Panc1 (cell line): ENCODE measurements at places on chromosomes 4 and X. TPM values are rescaled to one million over a fixed set of nuclear protein-coding genes. Genes with fewer than 3 reads are reported as not detected.

GRCh38 chr4:78171482-78171881 is 114.4 kb downstream of the FRAS1 start:
- no peak overlapping the region for H3K27ac ChIP-seq
- DNase-seq = no peak
- H3K4me1 ChIP-seq = no peaks in the 10 kb centered on the region
- H3K4me3 ChIP-seq = no peak overlapping the region
- no peaks in the 10 kb centered on the region for H3K36me3 ChIP-seq

DNA sequence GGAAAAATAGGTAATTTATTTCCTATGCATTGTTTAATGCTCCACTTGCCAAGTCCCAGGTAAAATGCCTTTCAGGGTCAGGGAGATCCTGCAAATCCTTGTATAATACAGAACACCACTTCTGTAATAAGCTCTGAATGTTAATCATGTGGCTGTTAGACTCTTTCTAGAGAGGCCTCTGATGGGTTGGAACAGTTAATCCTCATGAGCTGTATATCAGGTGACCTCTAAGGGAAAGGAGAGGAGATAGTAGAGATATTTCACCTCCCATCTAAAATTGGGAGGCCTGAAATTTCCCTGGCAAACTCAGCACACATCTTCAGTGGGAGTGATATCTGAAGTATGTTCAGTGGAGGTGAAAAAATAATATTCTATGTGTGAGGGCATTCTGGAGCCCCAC is 210.6 kb upstream of the WDFY3 start:
- no peak overlapping the region for H3K4me3 ChIP-seq
- DNase-seq = no peak
- H3K36me3 ChIP-seq = no peaks in the 10 kb centered on the region
- H3K27ac ChIP-seq = no peak overlapping the region

- H3K4me3 ChIP-seq = no peak overlapping the region
- no peak overlapping the region for H3K27ac ChIP-seq
- DNase-seq = no peak
- H3K27me3 ChIP-seq = no peaks in the 10 kb centered on the region
These were observed 57.2 kb downstream of the MAP9 start for GRCh38 chr4:155319516-155319915.

- no peaks in the 10 kb centered on the region for H3K36me3 ChIP-seq
- H3K4me1 ChIP-seq = no peaks in the 10 kb centered on the region
- no peak overlapping the region for H3K4me3 ChIP-seq
- DNase-seq = no peak
- H3K27me3 ChIP-seq = no peaks in the 10 kb centered on the region
- no peak overlapping the region for H3K27ac ChIP-seq
These were observed 202.0 kb downstream of the RRAGB start for GRCh38 chrX:55919367-55920221.

DNA sequence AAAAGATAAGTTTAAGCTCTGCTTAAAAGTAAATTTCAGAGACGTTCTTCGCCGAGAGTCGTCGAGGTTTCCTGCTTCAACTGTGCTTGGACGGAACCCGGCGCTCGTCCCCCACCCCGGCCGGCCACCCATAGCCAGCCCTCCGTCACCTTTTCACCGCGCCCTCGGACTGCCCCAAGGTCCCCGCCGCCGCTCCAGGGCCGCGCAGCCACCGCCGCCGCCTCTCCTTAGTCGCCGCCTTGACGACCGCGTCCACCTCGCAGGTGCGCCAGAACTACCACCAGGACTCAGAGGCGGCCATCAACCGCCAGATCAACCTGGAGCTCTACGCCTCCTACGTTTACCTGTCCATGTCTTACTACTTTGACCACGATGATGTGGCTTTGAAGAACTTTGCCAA is 70.8 kb downstream of the FMR1NB start:
- no peaks in the 10 kb centered on the region for H3K36me3 ChIP-seq
- no peaks in the 10 kb centered on the region for H3K27me3 ChIP-seq
- no peaks in the 10 kb centered on the region for H3K4me1 ChIP-seq
- no peak for DNase-seq
- H3K27ac ChIP-seq = no peak overlapping the region

GRCh38 chr4:188270273-188271069 is 131.2 kb downstream of the TRIML1 start:
- no peak for DNase-seq
- no peak overlapping the region for H3K4me3 ChIP-seq
- no peaks in the 10 kb centered on the region for H3K36me3 ChIP-seq
- H3K27me3 ChIP-seq = no peaks in the 10 kb centered on the region
- H3K4me1 ChIP-seq = no peaks in the 10 kb centered on the region

GRCh38 chrX:4550018-4550417 is 836.6 kb upstream of the PRKX start:
- H3K4me1 ChIP-seq = no peaks in the 10 kb centered on the region
- no peaks in the 10 kb centered on the region for H3K27me3 ChIP-seq
- H3K36me3 ChIP-seq = no peaks in the 10 kb centered on the region
- H3K4me3 ChIP-seq = no peak overlapping the region

GRCh38 chrX:110399497-110399896 is 40.8 kb downstream of the RTL9 start:
- no peak for DNase-seq
- H3K27me3 ChIP-seq = peaks cover 6% of the 10 kb centered on the region
- H3K27ac ChIP-seq = no peak overlapping the region
- H3K36me3 ChIP-seq = no peaks in the 10 kb centered on the region
- no peak overlapping the region for H3K4me3 ChIP-seq

GRCh38 chrX:24886916-24887315 is 128.8 kb downstream of the ARX start:
- H3K27ac ChIP-seq = no peak overlapping the region
- H3K4me3 ChIP-seq = no peak overlapping the region

GRCh38 chr4:52910115-52910514 is 48.0 kb downstream of the RASL11B start:
- H3K27me3 ChIP-seq = no peaks in the 10 kb centered on the region
- no peaks in the 10 kb centered on the region for H3K36me3 ChIP-seq
- H3K4me3 ChIP-seq = no peak overlapping the region
- no peak for DNase-seq
- H3K4me1 ChIP-seq = no peaks in the 10 kb centered on the region
- H3K27ac ChIP-seq = no peak overlapping the region

GRCh38 chrX:76555816-76556215 is 128.3 kb downstream of the MAGEE1 start:
- no peaks in the 10 kb centered on the region for H3K27me3 ChIP-seq
- no peaks in the 10 kb centered on the region for H3K36me3 ChIP-seq
- H3K27ac ChIP-seq = no peak overlapping the region
- H3K4me1 ChIP-seq = no peaks in the 10 kb centered on the region

- H3K36me3 ChIP-seq = no peaks in the 10 kb centered on the region
- DNase-seq = no peak
- H3K27me3 ChIP-seq = no peaks in the 10 kb centered on the region
- no peak overlapping the region for H3K4me3 ChIP-seq
- no peak overlapping the region for H3K27ac ChIP-seq
These were observed 233.2 kb downstream of the EPHA5 start for GRCh38 chr4:65437102-65437501.

GRCh38 chr4:151792995-151793394 is 32.2 kb upstream of the GATB start:
- H3K36me3 ChIP-seq = no peaks in the 10 kb centered on the region
- H3K4me3 ChIP-seq = no peak overlapping the region
- no peak for DNase-seq
- H3K27me3 ChIP-seq = no peaks in the 10 kb centered on the region; the same call in 1 of the 2 replicates
- no peaks in the 10 kb centered on the region for H3K4me1 ChIP-seq
- no peak overlapping the region for H3K27ac ChIP-seq

- H3K4me1 ChIP-seq = peaks cover 29% of the 10 kb centered on the region
- peak overlapping the region; percentile 93 for H3K27ac ChIP-seq
- no peak for DNase-seq
- H3K36me3 ChIP-seq = no peaks in the 10 kb centered on the region
- no peak overlapping the region; the same call in 1 of the 2 replicates for H3K4me3 ChIP-seq
These were observed 3.2 kb downstream of the ZFYVE28 start for GRCh38 chr4:2415213-2415612.

- H3K36me3 ChIP-seq = no peaks in the 10 kb centered on the region
- no peak overlapping the region for H3K27ac ChIP-seq
- H3K27me3 ChIP-seq = no peaks in the 10 kb centered on the region
These were observed 177.1 kb downstream of the BMPR1B start for GRCh38 chr4:94934864-94935263.

DNA sequence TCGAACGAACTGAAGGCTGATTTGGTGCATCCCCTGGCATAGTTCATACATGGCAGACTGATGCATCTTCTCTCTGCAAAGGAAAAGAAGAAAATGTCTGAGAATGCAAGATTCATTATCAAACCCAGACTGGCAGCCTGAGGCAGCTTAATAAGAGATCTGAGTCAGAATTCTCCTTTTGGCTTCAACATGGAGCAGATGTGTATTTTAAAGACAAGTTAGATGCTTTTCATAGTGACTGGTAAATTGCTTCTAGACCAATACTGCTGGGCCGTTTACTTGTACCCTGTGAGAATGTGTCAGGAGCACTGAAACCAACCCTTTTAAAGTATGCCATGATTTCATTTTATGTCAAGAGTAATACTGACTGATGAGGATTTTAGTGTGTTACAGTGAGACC is 322.0 kb downstream of the NR3C2 start:
- no peak overlapping the region for H3K4me3 ChIP-seq
- H3K27ac ChIP-seq = no peak overlapping the region
- H3K36me3 ChIP-seq = no peaks in the 10 kb centered on the region
- no peaks in the 10 kb centered on the region for H3K4me1 ChIP-seq

- no peak overlapping the region for H3K4me3 ChIP-seq
- no peaks in the 10 kb centered on the region for H3K27me3 ChIP-seq
- no peak overlapping the region for H3K27ac ChIP-seq
- no peaks in the 10 kb centered on the region for H3K4me1 ChIP-seq
- no peaks in the 10 kb centered on the region for H3K36me3 ChIP-seq
- no peak for DNase-seq
These were observed 54.2 kb downstream of the SUPT20HL2 start for GRCh38 chrX:24259544-24260240.

- H3K36me3 ChIP-seq = peaks cover 4% of the 10 kb centered on the region
- H3K4me1 ChIP-seq = no peaks in the 10 kb centered on the region
- H3K4me3 ChIP-seq = no peak overlapping the region
These were observed 66.1 kb downstream of the TNIP2 start for GRCh38 chr4:2689825-2690700.

- H3K4me3 ChIP-seq = no peak overlapping the region
- H3K4me1 ChIP-seq = no peaks in the 10 kb centered on the region
These were observed 68.5 kb downstream of the EFNB1 start for GRCh38 chrX:68897118-68897945.

GRCh38 chr4:62407534-62407933 is 1207.4 kb downstream of the ADGRL3 start:
- H3K36me3 ChIP-seq = no peaks in the 10 kb centered on the region
- no peak for DNase-seq
- H3K27ac ChIP-seq = no peak overlapping the region
- no peaks in the 10 kb centered on the region for H3K27me3 ChIP-seq

DNA sequence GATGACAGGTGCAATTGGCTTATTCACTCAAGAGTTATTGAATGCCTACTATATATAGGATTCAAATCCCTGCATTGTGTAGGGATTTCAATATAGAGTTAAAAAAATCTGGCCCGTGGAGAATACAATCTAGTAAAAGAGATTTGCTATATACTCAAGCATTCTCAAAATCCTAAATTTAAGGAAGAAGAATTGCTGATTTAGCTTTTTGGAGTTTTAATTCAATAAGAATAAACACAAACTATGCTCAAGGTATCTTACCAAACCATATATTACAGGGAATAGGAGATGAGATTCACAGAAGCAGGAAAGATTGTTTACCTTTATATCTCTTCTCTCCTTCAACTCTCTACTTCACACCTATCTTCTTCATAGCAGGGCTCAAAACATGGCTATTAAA is 476.8 kb downstream of the PACRGL start:
- no peaks in the 10 kb centered on the region for H3K27me3 ChIP-seq
- no peak overlapping the region for H3K27ac ChIP-seq
- DNase-seq = no peak
- no peaks in the 10 kb centered on the region for H3K4me1 ChIP-seq

- no peak overlapping the region for H3K27ac ChIP-seq
- no peaks in the 10 kb centered on the region for H3K27me3 ChIP-seq
- H3K36me3 ChIP-seq = no peaks in the 10 kb centered on the region; the same call in 1 of the 2 replicates
- no peak for DNase-seq
- peaks cover 6% of the 10 kb centered on the region; the same call in 1 of the 2 replicates for H3K4me1 ChIP-seq
These were observed 44.8 kb upstream of the NUDT6 start for GRCh38 chr4:122967231-122967630.

DNA sequence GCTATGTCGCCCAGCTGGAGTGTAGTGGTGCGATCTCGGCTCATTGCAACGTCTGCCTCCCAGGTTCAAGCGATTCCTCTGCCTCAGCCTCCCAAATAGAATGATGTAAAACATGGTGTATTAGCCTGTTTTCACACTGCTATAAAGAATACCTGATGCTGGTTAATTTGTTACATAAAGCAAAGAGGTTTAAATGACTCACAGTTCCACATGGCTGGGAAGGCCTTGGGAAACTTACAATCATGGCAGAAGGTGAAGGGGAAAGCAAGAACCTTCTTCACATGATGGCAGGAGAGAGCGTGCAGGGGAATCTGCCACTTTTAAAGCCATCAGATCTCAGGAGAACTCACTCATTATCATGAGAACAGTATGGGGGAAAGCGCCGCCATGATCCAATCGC is 1191.8 kb downstream of the ARAP2 start:
- H3K27ac ChIP-seq = no peak overlapping the region
- DNase-seq = no peak
- no peak overlapping the region for H3K4me3 ChIP-seq
- no peaks in the 10 kb centered on the region for H3K27me3 ChIP-seq
- no peaks in the 10 kb centered on the region for H3K4me1 ChIP-seq

GRCh38 chr4:45741897-45742296 is 382.0 kb downstream of the GABRG1 start:
- no peaks in the 10 kb centered on the region for H3K27me3 ChIP-seq
- no peak overlapping the region for H3K4me3 ChIP-seq
- H3K36me3 ChIP-seq = no peaks in the 10 kb centered on the region
- H3K4me1 ChIP-seq = no peaks in the 10 kb centered on the region

GRCh38 chr4:158541506-158541905 is 19.8 kb downstream of the RXFP1 start:
- H3K27me3 ChIP-seq = no peaks in the 10 kb centered on the region
- no peak overlapping the region for H3K27ac ChIP-seq
- no peak overlapping the region for H3K4me3 ChIP-seq
- no peaks in the 10 kb centered on the region for H3K36me3 ChIP-seq
- no peaks in the 10 kb centered on the region for H3K4me1 ChIP-seq

ERAS gene
- total RNA-seq = 0.23 TPM

HERC3 gene
- 1.1 TPM for total RNA-seq

CLDN34 gene
- not detected for total RNA-seq

TMEM192 gene
- total RNA-seq = 7.2 TPM

MAGED4B gene
- total RNA-seq = 2.6 TPM

ZXDA gene
- 3.9 TPM for total RNA-seq

ZAR1 gene
- total RNA-seq = not detected

OTUD4 gene
- 31.5 TPM for total RNA-seq

RASL11B gene
- total RNA-seq = 0.21 TPM

NUDT11 gene
- total RNA-seq = 11.9 TPM

UGT2B15 gene
- total RNA-seq = 0.13 TPM

FOXP3 gene
- total RNA-seq = 0.26 TPM

CCNA2 gene
- total RNA-seq = 31.8 TPM

NKX1-1 gene
- total RNA-seq = not detected

RAB39B gene
- 2.0 TPM for total RNA-seq

S100P gene
- 2.3 TPM for total RNA-seq
